ENCODE measurements at places on chromosomes 6 and 20.

DNA sequence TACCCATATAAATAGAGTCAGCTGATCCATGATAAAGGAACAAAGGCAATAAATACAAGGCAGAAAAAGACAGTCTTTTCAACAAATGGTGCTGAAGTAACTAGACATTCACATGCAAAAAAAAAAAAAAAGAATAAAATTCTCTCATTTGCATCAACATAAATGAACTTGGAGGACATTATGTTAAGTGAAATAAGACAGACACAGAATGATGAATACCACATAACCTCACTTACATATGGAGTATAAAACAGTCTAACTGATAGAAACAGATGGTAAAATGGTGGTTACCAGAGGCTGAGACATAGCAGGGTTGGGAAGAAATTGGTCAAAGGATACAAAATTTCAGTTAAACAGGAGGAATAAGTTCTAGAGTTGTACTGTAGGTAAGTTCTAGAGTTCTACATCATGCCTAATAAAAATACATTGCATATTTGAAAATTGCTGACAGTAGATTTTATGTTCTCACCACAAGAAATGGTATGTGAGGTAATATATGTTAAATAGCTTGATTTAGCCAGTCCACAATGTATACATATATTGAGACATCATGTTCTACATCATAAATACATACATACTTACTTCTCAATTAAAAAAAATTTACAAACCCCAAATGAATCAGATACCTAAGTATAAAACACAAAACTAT, 8.3 kb downstream of the ZNF322 start:
- DNase-seq: no peak

- no peak for DNase-seq
Observed at GRCh38 chr6:85015396-85015990, 251.1 kb upstream of the TBX18 start.

DNA sequence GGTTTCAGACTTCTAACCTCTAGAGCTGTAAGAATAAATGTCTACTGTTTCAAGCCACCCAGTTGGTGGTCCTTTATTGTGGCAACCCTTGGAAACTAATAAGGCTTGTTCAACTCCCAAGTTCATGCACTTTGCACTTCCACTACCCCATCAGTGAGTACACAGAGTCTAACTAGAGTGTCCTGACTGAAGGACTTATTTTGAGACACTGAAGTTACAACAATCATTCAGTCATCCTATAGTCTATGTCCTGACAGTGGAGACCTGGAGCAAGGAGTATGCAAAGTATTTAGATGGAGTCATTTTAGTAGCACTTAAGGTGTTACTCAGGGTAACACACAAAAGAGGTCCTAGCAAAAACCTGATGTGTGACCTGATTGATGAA, 62.6 kb downstream of the VGLL2 start:
- DNase-seq: no peak

GRCh38 chr6:158207422-158207788, 39.3 kb downstream of the GTF2H5 start:
- DNase-seq: no peak

DNA sequence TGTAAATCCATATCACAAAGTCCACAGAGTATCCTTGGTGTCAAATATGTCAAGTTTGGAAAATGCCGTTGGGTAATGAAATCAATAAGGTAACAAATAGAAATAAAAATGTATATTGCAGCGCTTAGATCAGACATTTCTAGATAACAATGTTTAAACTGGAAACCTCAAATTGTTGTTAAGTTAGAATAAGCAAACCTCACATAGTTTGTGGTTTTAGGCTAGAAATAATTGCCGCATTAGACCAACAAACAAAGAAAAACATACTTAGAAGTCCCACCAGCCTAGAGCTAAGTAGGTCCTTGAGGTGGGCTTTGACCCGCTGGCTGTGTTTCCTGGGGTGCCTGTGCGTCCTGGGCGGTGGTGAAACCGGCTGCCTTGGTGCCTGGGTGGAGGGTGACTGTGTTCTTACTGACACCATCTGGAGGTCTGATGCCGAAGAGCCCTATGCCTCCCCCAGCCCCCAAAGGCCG, 71.4 kb downstream of the DACT2 start:
- DNase-seq: no peak

- DNase-seq: no peak
Observed at GRCh38 chr20:46695892-46696291, 6.6 kb upstream of the TP53RK start.

GRCh38 chr6:17740559-17741220, 34.0 kb upstream of the NUP153 start:
- no peak for DNase-seq

DNA sequence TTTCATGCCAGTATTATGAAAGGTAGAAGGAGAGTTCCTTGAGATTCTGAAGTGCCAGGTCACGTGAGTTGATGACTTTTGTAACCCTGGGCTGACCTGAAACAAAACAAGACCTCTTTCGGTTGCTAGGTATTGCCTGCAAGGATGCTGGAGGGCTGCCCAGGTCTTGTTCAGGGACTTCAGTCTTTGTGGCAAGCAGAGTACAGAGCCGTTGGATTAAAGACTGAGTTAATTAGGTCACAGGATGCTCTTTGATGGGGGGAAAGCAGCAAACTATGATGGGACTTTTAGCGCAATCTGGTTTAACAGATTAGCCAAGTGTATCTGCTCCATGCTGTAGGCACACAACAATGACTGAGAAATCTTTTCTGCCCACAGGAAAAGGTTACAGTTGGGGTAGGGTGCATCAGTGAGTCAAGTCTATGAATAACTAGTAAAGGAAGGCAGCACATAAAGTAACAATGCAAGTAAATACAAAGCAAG, 12.8 kb upstream of the ELOVL5 start:
- peak; percentile 72 for DNase-seq

DNA sequence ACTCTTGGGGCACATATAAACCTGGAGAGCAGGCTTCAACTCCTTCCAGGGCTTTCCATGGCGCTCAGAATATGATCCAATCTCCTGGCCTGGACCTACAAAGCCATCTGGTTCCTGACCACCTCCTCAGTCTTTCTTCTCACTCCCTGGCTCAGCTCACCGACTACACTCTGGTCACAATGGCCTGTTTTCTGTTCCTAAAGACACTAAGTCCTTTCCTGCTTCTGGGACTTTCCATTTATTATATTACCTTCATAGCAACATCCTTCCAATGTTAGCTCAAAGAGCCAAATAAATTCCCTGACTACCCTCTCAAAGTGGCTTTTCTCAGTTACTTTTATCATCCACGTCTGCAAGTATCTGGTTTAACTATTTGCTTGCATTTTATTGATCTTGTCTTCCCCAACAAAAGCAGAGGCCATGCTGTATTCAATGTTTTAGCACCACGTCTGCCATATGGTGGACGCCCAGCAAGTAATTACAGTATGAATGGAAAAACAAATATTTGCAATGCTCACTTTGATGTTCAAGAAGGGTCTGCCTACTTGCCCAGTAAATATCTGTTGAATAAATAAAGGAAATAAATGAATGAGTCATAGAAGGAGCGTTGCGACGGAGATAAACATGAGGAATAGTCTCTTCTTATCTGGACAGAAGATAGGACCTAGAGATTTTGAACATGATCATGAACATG, 328.4 kb downstream of the ESR1 start:
- no peak for DNase-seq

DNA sequence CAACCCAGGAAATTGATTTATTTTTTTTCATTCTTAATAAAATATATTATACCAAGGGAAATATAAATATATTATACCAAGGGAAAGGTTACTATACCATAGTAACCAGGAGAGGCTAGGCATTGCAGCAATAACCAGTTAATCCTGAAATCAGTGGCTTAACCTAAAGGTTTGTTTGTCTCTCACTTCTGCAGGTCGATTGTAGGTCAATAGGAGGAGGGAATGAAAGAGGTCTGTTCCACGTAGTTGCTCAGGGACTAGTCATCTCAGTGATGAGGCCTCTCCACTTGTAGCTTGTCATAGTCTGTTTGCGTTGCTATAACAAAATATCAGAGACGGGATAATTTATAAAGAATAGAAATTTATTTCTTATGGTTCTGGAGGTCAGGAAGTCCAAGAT, 168.0 kb downstream of the GJA1 start:
- no peak for DNase-seq

- DNase-seq: no peak
Observed at GRCh38 chr6:94623586-94623985, 953.7 kb upstream of the MANEA start.

- DNase-seq: no peak
Observed at GRCh38 chr6:119079283-119079809, 882 bp upstream of the FAM184A start.

DNA sequence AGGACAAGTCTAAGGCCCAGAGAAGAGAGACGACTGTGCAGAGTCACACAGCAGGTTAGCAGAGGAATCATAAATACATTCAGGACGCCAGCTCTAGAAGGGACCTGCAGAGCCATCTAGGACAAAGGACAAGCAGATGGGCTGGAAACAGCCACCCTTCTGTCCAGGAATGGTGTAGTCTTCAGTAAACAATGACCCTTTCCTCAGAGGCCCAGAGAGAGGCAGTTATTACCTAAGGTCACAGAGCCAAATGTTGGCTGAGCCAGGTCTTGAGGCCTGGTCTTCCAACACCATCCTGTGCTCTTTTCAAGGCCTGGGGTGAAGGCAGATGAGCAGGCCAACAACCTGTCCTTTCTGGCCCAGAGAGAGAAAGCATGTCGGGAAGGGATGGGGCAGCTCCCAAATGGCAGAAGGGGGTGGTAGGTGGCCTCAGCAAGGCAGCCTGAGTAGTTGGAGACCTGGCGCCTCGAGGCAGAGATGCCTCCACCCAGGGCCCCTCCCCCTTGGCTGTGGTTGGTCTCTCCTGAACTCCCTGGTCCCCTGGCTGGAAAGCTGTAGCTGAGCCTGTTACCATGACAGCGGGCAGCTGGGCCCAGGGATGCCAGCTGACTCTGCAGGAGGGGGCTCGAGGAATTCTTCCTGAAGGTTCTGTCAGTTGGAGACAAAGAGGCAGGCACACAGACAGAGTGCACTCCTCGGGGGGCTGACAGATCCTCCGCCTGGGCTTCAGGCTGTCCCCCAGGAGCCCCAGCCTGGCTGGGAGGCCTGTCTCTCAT, 24.8 kb downstream of the EPB41L1 start:
- no peak for DNase-seq

DNA sequence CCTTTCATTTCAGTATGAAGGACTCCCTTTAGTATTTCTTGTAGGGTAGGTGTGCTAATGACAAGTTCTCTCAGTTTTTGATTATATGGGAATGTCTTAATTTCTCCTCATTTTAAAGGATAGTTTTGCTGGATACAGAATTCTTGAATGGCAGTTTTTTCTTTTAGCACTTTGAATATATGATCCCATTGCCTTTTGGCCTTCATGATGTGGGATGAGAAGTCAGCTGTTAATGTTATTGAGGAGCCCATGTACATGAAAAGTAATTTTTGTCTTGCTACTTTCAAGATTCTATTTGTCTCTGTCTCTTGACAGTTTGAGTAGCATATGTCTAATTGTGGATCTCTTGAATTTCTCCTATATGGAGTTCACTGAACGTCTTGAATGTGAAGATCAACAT, 30.9 kb downstream of the RSPH3 start:
- DNase-seq: no peak

DNA sequence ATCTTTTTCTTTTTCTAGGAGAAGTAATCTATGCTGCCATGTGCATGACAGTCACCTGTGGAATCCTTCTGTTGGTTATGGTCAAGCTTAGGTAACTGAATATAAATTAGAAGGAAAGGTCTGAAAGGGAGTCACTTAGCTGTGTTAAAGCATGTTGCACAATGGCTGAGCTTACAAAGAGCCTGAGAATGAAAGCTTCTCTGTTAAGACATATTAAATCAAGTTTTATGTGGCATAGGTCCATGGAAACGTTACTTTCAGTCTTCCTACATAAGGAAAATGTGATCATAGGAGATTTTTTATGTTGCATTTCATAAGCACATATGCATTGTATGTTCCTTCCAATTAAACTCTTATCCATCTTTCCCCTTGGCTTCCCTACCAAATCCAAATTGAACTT, 72.1 kb downstream of the GFRAL start:
- DNase-seq: no peak

GRCh38 chr6:143198312-143198711, 137.6 kb downstream of the AIG1 start:
- no peak for DNase-seq

DNA sequence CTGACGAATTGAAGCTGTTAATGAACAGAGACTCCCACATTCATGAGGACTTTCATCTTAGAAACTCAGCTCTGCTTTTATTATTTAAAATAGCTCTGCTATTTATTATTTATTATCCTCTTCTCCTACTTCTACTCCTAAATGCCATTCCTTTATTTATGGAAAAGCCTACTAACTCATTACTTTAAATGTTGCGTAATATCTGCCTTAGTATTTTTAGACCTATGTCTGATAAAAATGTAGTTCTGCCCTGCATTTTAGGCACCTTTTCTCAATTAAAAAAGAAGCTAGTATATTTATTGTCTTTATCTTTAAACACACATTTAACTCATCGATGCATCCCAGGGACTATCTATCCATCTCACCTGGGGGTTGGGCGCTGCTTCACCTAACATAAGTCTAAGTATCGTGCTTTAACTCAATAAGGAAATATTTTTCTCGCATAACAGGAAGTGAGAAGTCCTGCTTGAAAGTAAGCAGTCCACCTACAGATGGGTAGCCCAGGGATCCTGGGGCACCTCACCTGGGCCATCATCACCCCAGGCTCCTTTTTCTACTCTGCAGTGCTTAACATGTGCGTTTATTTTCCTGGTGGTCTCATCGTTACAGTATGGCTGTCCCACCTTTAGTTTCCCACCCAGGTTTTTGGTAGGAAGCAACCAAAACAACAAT, 31.3 kb upstream of the FAM184A start:
- no peak for DNase-seq

GRCh38 chr6:104955491-104955890, 1.4 kb upstream of the LIN28B start:
- DNase-seq: no peak

DNA sequence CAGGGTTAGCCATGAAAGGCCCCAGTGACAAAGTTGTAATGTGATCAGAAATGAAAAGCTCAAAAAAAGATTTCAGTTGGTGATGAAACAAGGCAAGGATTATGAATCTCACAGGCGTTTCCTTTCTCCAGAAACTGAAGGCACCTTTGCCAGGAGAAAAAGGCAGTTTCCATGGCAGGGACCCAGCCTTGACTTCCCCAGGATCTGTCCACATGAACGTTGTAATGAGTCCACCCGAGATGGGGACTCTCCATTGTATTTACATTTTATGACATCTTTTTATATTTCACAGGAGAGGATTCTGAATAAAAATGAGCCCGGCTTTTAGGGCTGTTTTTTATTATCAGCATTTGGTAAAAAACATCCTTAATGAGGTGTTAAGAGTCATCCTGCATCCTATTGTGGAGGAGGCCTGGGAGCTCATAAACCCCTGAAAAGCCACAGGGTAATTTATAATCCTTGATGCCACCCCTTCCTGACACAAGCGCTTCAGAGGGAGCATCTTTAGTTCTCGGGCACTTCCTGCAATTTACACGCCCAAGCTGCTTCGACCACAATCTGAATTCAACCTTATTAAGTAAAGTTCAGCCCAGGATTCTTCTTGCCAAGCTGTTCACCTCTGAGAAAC, 74.1 kb upstream of the SALL4 start:
- DNase-seq: no peak

GRCh38 chr20:64156136-64156885, 7.9 kb upstream of the MYT1 start:
- no peak for DNase-seq

- DNase-seq: no peak
Observed at GRCh38 chr20:40470445-40471260, 218.4 kb downstream of the MAFB start.

GRCh38 chr6:109892451-109893435, 85.4 kb upstream of the GPR6 start:
- no peak for DNase-seq

- peak; percentile 27 for DNase-seq
Observed at GRCh38 chr6:117548797-117549301, 53.5 kb downstream of the GOPC start.
